ENCODE measurements at places on chromosomes 12 and 14. TPM values are rescaled to one million over a fixed set of nuclear protein-coding genes. Genes with fewer than 3 reads are reported as not detected.

Gene MYH7
- not detected for polyA plus RNA-seq

Gene FGF6
- not detected for polyA plus RNA-seq

Gene SSTR1
- not detected for polyA plus RNA-seq

Gene STRN3
- 7.7 TPM for polyA plus RNA-seq

DNA sequence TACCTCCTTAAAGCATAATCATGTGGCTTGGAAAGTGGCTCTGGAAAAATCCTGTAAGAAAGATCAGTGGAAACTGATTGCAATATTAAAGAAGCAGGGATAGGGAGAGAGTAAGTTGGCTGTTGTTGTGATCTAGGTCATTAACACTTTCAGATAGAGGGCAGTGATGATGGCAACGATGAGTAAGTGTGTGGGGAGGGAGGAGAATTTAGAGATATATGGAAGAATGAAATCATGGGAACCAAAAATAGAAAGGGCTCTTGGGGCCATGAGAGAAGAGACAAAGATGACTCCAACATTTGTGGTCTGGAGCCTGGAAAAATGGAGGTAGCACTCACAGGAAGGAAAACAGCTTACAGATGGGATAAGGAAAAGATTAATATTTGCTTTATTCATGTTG, 23.3 kb downstream of the SNRPF start:
- no peak overlapping the region for H3K27ac ChIP-seq
- no peak for DNase-seq
- H3K4me3 ChIP-seq: no peak overlapping the region
- peaks cover 3% of the 10 kb centered on the region for H3K27me3 ChIP-seq

- H3K4me1 ChIP-seq: no peaks in the 10 kb centered on the region
- no peaks in the 10 kb centered on the region for H3K36me3 ChIP-seq
- no peaks in the 10 kb centered on the region for H3K27me3 ChIP-seq
- no peak overlapping the region for H3K27ac ChIP-seq
Observed at GRCh38 chr14:38198425-38198824, 9.3 kb upstream of the SSTR1 start.

DNA sequence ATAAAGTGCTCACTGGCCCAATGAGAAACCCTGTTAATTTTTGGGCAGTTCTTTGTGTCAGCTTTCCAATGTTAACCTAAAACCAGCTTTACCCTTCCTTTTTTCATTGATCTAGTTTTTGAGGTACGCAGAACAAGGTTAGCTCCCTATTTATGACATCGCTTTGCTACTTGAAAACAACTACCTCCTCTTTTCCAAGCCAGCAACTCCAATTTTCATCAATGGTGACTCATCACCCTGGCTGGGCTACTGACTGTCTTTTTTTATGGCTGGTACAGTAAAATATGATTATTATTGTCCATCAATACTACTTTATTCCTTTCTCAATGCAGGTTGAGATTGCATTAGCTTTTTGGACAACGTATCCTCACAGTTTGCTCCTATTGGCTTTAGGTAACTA, 22.5 kb upstream of the AKAP6 start:
- H3K4me1 ChIP-seq: no peaks in the 10 kb centered on the region
- no peak overlapping the region for H3K4me3 ChIP-seq
- no peak for DNase-seq
- H3K27ac ChIP-seq: no peak overlapping the region

- no peaks in the 10 kb centered on the region for H3K36me3 ChIP-seq
- H3K27ac ChIP-seq: no peak overlapping the region
- DNase-seq: no peak
- H3K4me1 ChIP-seq: no peaks in the 10 kb centered on the region
Observed at GRCh38 chr14:87468531-87468930, 524.5 kb downstream of the GALC start.

GRCh38 chr14:101008196-101008595, 104.7 kb upstream of the RTL1 start:
- H3K27ac ChIP-seq: no peak overlapping the region
- H3K27me3 ChIP-seq: no peaks in the 10 kb centered on the region
- H3K4me3 ChIP-seq: no peak overlapping the region
- H3K36me3 ChIP-seq: no peaks in the 10 kb centered on the region

DNA sequence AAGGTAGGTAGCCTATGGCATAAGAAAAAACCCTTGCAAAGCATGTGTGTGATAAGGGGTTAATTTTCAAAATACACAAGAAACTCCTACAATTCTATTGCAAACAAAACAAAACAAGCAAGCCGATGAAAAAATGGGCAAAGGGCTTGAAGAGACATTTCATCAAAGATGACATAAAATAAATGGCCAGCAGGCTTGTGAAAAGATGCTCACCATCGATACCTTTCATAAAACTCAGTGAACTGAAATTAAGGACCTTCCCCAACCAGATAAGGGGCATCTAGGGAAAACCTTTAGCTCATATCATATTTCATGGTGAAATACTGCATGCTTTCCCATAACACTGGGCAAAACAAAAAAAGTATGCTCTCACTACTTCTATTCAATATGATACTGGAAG, 131.2 kb downstream of the PPM1H start:
- H3K27ac ChIP-seq: no peak overlapping the region
- H3K4me3 ChIP-seq: no peak overlapping the region
- no peaks in the 10 kb centered on the region for H3K27me3 ChIP-seq
- no peak for DNase-seq

- no peaks in the 10 kb centered on the region for H3K27me3 ChIP-seq
- H3K4me3 ChIP-seq: no peak overlapping the region
- H3K27ac ChIP-seq: no peak overlapping the region
Observed at GRCh38 chr12:10197879-10198278, 14.8 kb upstream of the GABARAPL1 start.

DNA sequence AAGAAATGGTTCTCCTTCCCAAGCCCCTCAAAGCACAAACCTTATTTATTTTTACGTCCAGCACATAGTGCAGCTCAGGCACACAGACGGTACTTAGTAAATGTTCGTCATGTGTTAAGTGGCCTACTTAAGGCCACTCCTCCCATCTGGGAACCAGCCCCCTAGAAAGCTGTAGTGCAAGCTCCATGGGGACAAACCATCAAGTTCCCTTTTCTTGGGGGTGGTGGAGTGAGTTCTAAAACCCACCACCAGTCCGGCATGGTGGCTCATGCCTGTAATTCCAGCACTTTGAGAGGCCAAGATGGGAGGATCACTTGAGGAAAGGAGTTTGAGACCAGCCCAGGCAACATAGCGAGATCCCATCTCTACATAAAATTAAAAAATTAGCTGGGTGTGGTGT, 49.4 kb downstream of the PITPNM2 start:
- H3K36me3 ChIP-seq: no peaks in the 10 kb centered on the region
- H3K27me3 ChIP-seq: no peaks in the 10 kb centered on the region
- no peak overlapping the region for H3K4me3 ChIP-seq
- H3K27ac ChIP-seq: no peak overlapping the region

- peaks cover 14% of the 10 kb centered on the region for H3K27me3 ChIP-seq
- H3K4me3 ChIP-seq: no peak overlapping the region
- no peaks in the 10 kb centered on the region for H3K36me3 ChIP-seq
- H3K27ac ChIP-seq: no peak overlapping the region
- H3K4me1 ChIP-seq: peaks cover 3% of the 10 kb centered on the region
Observed at GRCh38 chr14:95559203-95559602, 24.4 kb downstream of the GLRX5 start.
